A549 treated with Mapracorat at 1 μM for 4 hours (cell line): ENCODE measurements at places on chromosomes 3 and 15. TPM values are rescaled to one million over a fixed set of nuclear protein-coding genes. Genes with fewer than 3 reads are reported as not detected.

The RETNLB gene
- not detected in 5 replicates for total RNA-seq

The GOLGA8K gene
- 0.34 to 0.95 TPM (median 0.42 TPM) in 5 replicates for total RNA-seq

The USP50 gene
- 0.19 TPM in 1 of 5 replicates, not detected in the others for total RNA-seq

The SCG5 gene
- total RNA-seq: 1.9 to 2.4 TPM (median 2.3 TPM) in 5 replicates

The SPATA16 gene
- not detected in 5 replicates for total RNA-seq

The IMPG2 gene
- total RNA-seq: 0.01 to 0.02 TPM (median 0.02 TPM) in 3 of 5 replicates, not detected in the others

The ZNF620 gene
- 1.4 to 1.8 TPM (median 1.5 TPM) in 5 replicates for total RNA-seq

The C15orf39 gene
- 25.9 to 36.4 TPM (median 31.6 TPM) in 5 replicates for total RNA-seq

The GUCA1C gene
- not detected in 5 replicates for total RNA-seq

The LYZL4 gene
- total RNA-seq: not detected in 5 replicates

The RASSF1 gene
- 16.1 to 20.9 TPM (median 20.4 TPM) in 5 replicates for total RNA-seq

The SPATA12 gene
- 0.36 to 0.62 TPM (median 0.37 TPM) in 5 replicates for total RNA-seq
